Stimulated activated CD4-positive, alpha-beta T cell treated with anti-CD3 and anti-CD28 coated beads, Interleukin-1b, Interleukin-23, amount 100 ng/mL, for 4 hours (primary cell): ENCODE measurements at places on chromosomes 11 and 22.

DNA sequence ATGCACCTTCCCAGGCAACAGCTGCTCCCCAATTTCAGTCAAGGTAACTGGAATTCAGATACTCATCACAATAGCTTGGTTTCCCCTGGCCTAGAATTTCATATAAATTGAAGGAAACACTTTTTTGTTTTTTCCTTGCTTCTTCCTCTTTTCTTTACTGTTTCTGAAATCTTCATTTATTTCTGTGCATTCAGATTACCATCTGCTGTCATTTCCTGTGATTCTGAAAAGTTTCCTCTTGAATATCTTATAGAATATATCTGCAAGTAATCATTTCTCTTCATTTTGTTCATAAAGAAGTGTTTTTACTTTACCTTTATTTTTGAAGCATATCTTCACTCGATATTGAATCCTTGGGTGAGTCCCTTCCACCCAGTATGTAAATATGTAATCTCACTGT is 85.3 kb downstream of the GAB4 start:
- no peak for DNase-seq

DNA sequence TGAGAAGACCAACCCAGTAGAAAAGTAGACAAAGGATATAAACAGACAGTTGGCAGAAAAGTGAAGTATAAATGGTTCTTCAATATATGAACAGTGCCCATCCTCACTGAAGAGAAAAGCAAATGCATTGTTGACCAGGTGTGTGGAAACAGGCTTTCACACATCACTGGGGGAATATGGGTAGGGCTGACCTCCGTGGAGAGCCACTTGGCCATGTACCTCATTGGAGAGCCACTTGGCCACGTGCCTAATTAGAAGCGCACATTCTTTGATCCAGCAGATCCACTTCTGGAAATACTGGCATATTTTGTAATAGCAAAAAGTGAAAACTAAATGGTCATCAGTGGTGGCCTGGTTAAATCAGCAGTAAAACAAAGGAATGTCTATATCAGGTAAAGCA is 43.2 kb downstream of the PPP6R3 start:
- DNase-seq, result no peak

- DNase-seq, result no peak
Observed at GRCh38 chr22:50101870-50102565, 12.2 kb downstream of the MOV10L1 start.

- no peak for DNase-seq
Observed at GRCh38 chr11:68127714-68128681, 6.8 kb upstream of the CHKA start.

DNA sequence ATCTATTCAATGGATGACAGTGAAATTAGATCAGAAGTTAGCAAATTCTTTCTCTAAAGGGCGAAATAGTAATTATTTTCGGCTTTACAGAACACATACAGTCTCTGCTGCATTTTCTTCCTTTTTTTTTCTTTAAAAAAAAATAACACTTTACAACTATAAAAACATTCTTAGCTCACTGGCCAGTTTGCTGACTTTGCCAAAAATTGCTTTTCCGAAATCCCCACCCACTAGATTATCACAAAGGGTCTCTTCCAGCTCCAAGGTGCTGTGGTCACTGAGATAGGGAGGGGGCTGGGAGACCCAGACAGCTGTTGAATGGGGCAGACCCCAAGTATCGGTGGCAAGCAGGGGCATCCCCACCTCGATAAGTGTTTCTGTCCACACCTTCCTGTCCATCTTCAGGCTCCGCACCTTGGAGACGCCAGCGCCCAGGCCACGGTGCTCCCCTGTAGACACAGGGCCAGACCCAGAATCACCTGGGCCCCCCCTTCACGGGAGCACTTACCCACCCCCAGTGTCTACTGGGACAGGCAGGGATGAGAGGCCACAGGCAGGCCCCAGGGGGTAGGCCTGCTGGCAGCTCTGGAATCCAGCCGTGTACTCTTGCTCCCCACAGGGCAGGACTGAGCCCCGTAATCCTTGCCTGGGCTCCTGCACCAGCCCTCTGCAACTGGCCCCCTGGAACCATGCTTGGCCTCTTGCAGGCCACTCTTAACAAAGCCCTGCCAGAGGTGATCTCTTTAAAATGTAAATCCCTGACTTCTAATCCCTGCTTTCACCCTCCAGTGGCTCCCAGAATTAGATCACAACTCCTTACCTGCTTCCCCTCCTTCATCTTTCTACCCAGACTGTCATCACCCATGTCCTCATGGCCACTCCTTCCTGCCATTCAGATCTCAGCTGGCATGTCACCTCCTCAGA is 31.5 kb upstream of the PDE2A start:
- DNase-seq, result no peak

- peak; percentile 51 for DNase-seq
Observed at GRCh38 chr11:47394322-47395222, 13.8 kb upstream of the SLC39A13 start.

- DNase-seq, result no peak
Observed at GRCh38 chr22:47331750-47332149, 569.3 kb downstream of the TBC1D22A start.

DNA sequence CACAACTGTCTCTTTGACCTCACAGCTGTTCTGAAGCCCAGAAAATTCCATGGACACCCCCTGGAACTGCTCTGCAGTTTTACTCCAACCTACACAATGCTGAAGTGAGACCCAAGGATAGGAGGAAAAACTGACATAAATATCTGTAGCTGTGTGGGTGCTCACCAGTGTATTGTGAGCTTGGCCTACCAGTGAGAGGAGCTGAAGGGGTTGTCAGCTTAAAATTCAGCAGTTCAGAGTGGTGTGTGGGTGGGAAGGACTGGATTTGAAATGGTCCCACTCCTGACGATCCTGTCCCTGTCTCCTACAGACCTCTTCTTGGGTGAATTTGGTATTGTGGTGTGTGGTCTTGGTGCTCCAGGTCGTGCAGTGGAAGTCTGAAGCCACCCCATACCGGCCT is 2.2 kb downstream of the TMEM223 start:
- DNase-seq, result no peak

- no peak for DNase-seq
Observed at GRCh38 chr11:102391549-102392237, 44.7 kb downstream of the BIRC2 start.

DNA sequence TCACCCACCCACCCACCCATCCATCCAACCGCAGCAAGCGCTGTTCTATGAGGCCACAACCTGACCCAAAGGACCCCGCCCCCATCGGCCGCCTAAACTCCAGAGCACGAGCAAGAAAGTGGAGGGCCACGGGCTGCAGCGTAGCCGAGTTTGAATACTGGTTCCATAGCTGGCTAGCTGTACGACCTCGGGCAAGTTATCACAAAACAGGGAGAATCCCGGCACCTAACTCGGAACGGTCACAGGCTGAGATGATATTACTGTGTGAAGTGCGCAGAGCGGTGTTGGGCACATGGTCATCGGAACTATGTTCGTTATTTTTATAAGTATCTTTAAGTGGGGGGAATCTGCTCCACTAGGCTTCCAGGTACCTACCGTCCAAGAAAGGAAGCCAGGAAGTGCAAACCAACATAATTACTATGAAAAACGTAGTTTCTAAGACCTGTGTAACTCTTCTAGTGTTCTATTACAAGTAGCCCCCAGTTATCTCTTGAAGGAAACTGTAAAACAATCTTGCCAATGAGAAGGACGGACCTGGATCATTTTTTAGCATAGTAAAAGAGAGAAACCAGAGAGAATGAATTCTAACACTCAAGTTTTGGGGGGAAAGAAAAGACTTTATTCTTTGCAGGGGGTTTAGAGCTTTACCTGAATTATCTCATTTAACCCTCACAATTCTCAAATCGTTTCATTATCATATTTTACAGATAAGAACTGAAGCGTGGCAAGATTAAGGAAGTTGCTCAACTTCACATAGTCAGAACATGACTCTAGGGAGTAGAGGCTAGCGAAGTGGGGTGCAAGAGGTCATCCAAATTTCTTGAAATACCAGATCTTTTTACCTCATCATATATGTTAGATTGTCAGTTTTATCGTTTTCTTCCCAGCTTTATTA is 663 bp upstream of the BUD13 start:
- DNase-seq, result no peak

DNA sequence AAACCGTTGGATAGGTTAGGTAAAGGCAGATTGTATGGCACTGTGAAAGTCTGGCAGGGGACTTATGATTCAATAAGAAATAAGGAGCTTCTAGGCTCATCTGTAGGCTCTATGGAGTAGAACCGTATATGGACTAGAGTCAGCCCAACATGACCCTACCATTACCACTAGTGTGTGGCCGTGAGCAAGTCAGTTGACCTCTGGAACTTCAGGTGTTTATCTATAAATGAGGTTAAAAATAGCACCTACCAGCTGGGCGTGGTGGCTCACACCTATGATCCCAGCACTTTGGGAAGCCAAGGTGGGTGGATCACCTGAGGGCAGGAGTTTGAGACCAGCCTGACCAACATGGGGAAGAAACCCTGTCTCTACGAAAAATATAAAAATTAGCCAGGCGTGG is 4.4 kb downstream of the HINFP start:
- DNase-seq, result no peak

- no peak for DNase-seq
Observed at GRCh38 chr11:131855320-131855719, 484.9 kb downstream of the NTM start.

DNA sequence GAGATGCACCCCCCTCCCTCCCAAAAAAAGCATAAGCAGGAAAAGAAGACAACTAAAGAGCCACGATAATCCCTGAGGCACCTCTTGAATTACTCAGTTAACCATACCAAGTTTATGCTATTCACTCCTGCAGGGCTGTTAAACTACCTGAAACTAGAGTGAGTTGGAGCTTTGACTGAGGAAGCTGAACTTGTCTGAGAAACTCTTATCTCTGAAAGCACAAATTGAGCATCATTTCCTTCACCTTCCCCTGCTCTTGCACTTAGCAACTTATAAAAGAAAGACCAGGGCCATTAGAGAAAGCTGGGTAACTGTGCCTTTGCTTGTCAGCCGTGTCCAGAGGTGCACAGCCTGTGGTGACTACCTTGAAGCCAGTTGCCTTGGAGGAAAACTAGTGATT is 745.6 kb downstream of the NELL1 start:
- no peak for DNase-seq
